ENCODE measurements at places on chromosomes 4 and X. TPM values are rescaled to one million over a fixed set of nuclear protein-coding genes. Genes with fewer than 3 reads are reported as not detected.
A peak's percentile ranks its signal among the peaks of the same experiment; 100 is the strongest.

DNA sequence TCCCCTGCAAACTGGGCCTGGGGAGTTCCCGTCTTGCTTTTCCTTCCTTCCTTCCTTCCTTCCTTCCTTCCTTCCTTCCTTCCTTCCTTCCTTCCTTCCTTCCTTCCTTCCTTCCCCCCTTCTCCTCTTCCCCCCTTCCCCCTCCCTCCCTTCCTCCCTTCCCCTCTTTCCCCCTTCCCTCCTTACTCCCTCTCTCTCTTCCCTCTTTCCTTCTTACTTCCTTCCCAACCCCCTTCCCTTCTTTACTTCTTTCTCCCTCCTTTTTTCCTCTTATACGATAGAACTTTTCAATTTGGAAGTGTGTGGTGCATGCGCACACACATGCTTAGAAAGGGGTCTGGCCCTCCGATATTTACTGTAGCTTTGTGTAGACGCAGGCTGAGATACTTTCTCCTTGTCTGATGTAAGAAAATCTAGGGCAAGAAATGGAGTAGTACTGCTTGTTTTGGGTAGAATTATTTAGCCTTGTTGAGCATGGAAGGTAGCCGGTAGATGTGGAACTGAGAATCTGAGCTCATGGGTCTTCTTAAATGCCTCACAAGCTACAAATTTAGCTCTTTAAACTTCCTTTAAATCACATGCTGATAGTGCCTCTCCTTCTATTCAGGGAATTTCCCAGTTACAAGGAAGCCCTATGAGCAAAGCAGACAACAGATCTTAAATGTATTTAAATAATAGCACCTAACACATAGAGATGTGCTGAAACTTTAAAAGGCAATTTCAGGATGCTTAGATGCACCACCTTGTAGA, 189.6 kb downstream of the GPAT3 start:
- no peak overlapping the region for H3K27ac ChIP-seq
- no peaks in the 10 kb centered on the region for H3K4me1 ChIP-seq
- H3K4me3 ChIP-seq, result no peak overlapping the region
- peaks cover 20% of the 10 kb centered on the region for H3K27me3 ChIP-seq
- no peaks in the 10 kb centered on the region for H3K36me3 ChIP-seq

DNA sequence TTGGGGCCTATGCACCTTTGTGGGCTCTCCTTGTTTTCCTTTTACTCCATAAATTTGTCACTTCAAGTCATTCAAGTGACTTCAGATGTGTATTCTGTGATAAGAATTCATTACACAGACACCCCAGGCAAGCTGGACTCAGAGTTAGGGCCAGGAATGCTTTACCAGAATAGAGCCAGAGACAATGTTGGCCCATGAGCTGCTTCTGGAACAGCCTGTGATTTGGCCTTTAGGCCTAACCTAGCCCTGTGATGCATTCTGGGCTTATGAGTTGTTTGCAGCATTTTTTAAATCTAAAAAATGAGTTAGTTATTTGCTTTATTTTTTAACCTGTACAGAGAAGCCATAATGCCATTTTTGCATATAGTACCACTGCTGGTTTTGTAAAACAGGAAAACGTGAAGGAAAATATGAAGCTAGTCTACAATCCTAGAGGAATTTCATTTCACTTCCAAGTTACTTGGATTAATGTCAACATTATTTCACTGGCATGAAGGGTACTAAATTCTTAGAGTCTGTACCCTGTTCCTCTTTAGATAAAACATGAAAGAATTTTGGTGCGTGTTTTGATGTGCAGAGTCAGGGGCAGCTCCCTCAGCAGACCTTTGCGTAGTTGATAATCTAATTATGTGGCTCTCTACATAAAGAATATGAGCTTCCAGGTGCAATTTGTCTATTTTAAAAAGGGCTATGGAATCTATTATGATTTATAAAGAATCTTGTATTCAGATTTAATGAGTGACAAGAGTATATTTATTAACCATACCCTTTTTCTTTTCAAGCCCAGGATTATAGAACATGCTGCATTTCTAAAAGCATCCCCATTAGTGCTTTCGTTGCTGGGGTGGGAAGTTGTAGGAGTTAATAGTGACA, 84.7 kb downstream of the ARHGAP10 start:
- no peaks in the 10 kb centered on the region for H3K27me3 ChIP-seq
- H3K4me3 ChIP-seq, result no peak overlapping the region
- peaks cover 3% of the 10 kb centered on the region for H3K36me3 ChIP-seq
- peaks cover 68% of the 10 kb centered on the region for H3K4me1 ChIP-seq
- DNase-seq, result no peak

DNA sequence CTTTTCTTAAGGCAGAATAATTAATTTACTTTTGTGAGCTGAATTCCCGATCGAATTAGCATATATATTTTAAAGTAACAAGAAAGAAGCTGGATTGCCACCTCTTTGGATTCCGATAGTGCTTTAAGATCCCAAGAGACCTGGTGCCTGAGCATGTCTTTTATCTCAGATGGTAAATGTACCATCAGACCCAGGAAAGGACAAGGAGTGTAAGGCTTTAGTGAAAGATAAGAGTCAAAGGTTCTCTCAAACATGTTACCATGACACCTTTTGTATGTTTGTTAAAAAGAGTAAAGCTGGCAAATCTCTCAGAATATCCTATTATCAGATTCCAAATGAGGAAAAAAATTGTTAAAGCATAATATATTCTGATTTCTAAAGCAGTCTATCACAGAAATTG, 198.8 kb downstream of the PPP3CA start:
- no peaks in the 10 kb centered on the region for H3K36me3 ChIP-seq
- H3K27ac ChIP-seq, result no peak overlapping the region
- no peaks in the 10 kb centered on the region for H3K27me3 ChIP-seq
- no peak for DNase-seq
- H3K4me3 ChIP-seq, result no peak overlapping the region

DNA sequence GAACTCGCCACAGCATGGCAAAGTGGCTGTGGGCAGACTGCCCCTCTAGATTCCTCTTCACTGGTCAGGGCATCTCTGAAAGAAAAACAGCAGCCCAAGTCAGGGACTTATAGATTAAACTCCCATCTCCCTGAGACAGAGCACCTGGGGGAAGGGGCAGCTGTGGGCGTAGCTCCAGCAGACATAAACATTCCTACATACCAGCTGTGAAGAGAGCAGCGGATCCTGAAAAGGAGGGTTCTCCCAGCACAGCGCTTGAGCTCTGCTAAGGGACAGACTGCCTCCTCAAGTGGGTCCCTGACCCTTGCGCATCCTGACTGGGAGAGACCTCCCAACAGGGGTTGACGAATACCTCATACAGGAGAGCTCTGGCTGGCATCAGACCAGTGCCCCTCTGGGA, 18.8 kb upstream of the ZMAT1 start:
- H3K27ac ChIP-seq, result no peak overlapping the region
- no peaks in the 10 kb centered on the region for H3K4me1 ChIP-seq
- H3K27me3 ChIP-seq, result no peaks in the 10 kb centered on the region

- H3K36me3 ChIP-seq, result no peaks in the 10 kb centered on the region
- DNase-seq, result no peak
- H3K4me1 ChIP-seq, result peaks cover 28% of the 10 kb centered on the region
- peak overlapping the region; percentile 67 for H3K4me3 ChIP-seq
- no peaks in the 10 kb centered on the region for H3K27me3 ChIP-seq
Measured at GRCh38 chr4:68368691-68369131, 18.8 kb upstream of the YTHDC1 start.

GRCh38 chr4:129578336-129578735, 482.4 kb downstream of the C4orf33 start:
- H3K4me3 ChIP-seq, result no peak overlapping the region
- no peaks in the 10 kb centered on the region for H3K27me3 ChIP-seq
- no peak overlapping the region for H3K27ac ChIP-seq
- H3K4me1 ChIP-seq, result peaks cover 12% of the 10 kb centered on the region
- H3K36me3 ChIP-seq, result no peaks in the 10 kb centered on the region
- DNase-seq, result no peak

- H3K4me3 ChIP-seq, result peak overlapping the region; percentile 69
- H3K36me3 ChIP-seq, result no peaks in the 10 kb centered on the region
- H3K27me3 ChIP-seq, result peaks cover 71% of the 10 kb centered on the region
- no peak overlapping the region for H3K27ac ChIP-seq
Measured at GRCh38 chr4:42150653-42151567, 1.5 kb downstream of the BEND4 start.

GRCh38 chr4:118917582-118917981, 28.9 kb downstream of the SYNPO2 start:
- H3K4me1 ChIP-seq, result peaks cover 30% of the 10 kb centered on the region
- peak overlapping the region; percentile 70 for H3K27ac ChIP-seq
- no peaks in the 10 kb centered on the region for H3K27me3 ChIP-seq
- no peak overlapping the region for H3K4me3 ChIP-seq

DNA sequence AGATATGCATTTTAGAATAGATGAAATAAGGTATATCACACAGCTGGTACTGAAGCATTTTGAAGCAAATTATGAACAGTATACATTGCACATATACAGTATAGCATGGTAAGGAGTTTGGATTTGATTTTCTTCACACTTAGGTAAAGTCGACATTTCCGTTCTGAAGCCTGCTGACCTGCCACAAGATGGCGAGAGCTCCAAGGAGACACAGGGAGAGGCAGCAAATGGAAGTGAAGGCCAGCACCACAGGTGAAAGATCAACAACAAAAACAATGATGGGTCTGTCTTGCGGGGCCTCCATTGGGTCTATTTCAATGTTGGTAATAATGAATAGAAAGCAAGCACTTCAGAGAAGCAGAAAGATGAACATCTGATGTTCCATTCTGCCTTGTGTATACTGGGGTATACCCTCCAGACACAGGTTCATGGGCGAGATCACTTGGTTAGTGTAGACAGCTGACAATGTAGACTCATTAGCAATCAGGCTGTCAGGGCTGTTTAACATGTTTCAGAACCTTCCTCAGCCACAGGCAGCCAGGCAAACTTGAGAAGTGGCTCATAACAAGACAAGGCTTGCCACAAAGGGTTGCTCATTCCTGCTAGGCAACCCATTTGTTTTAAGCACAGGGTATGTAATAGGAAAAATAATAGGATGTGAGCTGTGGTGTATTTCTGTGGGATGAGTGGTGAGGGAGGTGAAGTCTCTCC, 21.4 kb upstream of the NOX1 start:
- no peaks in the 10 kb centered on the region for H3K36me3 ChIP-seq
- no peak overlapping the region for H3K4me3 ChIP-seq
- H3K27ac ChIP-seq, result no peak overlapping the region
- no peaks in the 10 kb centered on the region for H3K4me1 ChIP-seq
- no peak for DNase-seq

DNA sequence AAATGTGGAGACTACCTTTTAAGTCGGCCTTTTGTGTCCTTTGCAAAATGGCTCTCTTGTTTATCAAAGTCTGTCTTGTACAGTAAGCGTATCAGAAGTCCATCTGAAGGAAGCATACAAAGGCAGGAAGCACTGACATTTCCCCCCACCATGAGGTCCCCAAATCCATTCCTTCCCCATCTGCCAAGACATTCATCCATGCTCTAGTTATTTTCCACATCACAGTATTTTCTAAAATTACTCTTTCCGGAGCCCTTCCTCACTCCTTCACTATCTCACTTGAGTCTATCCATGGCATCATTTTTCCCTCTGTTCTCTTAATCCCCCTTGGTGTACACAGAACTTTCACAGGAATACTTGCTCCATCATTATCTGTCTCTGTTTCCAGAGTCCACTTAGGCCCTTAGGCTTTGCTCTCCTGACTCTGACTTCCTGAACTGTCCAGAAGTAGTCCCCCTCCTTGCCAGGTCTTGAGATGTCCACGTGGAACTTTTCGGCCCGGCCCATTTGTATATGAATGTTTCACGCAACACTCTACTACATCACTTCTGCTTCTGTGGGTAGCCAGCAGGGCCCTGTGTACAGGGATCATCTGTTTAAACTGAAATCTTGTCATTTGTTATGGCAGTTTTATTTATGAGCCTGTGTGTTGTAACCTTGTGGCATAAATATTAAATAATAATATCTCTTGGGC, 2.1 kb downstream of the SEL1L3 start:
- H3K27ac ChIP-seq, result peak overlapping the region; percentile 90
- H3K4me1 ChIP-seq, result peaks cover 23% of the 10 kb centered on the region
- DNase-seq, result no peak
- peaks cover 4% of the 10 kb centered on the region for H3K36me3 ChIP-seq
- peak overlapping the region; percentile 99 for H3K4me3 ChIP-seq

- no peak overlapping the region for H3K4me3 ChIP-seq
- H3K36me3 ChIP-seq, result no peaks in the 10 kb centered on the region
- H3K27ac ChIP-seq, result peak overlapping the region; percentile 56
- peaks cover 7% of the 10 kb centered on the region for H3K4me1 ChIP-seq
Measured at GRCh38 chr4:105978684-105979296, 83.5 kb downstream of the NPNT start.

DNA sequence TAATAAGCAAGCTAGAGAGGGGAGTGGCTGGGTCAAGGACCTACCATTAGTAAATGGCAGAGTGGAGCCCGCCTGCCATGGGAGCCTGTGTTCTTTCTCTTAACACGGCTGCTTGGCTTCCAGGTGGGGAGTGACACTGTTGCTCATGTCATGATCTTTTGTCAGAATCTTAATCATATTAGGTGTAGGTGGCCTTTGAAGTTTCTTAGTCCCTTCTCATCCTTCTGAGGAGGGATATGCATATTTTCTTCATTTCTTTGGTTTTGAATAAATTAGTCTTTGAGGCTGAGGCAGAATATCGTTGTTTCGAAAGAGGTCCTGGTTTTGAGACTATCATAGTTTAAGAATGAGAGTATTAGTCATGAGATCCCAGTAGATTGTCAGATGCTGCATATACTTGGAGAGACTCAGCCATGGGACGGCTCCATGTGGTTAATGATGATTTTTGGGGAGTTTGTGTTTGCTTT, 28.9 kb downstream of the SNX25 start:
- H3K27me3 ChIP-seq, result no peaks in the 10 kb centered on the region
- H3K4me1 ChIP-seq, result peaks cover 51% of the 10 kb centered on the region
- H3K4me3 ChIP-seq, result no peak overlapping the region
- no peak overlapping the region for H3K27ac ChIP-seq

- H3K36me3 ChIP-seq, result no peaks in the 10 kb centered on the region
- peaks cover 12% of the 10 kb centered on the region for H3K27me3 ChIP-seq
- peak overlapping the region; percentile 67 for H3K4me3 ChIP-seq
- peak overlapping the region; percentile 53 for H3K27ac ChIP-seq
Measured at GRCh38 chrX:149903889-149904748, 23.1 kb downstream of the MAGEA8 start.

- H3K36me3 ChIP-seq, result no peaks in the 10 kb centered on the region
- no peaks in the 10 kb centered on the region for H3K4me1 ChIP-seq
- H3K27me3 ChIP-seq, result no peaks in the 10 kb centered on the region
- H3K27ac ChIP-seq, result no peak overlapping the region
Measured at GRCh38 chr4:81827577-81828202, 356.0 kb upstream of the RASGEF1B start.

DNA sequence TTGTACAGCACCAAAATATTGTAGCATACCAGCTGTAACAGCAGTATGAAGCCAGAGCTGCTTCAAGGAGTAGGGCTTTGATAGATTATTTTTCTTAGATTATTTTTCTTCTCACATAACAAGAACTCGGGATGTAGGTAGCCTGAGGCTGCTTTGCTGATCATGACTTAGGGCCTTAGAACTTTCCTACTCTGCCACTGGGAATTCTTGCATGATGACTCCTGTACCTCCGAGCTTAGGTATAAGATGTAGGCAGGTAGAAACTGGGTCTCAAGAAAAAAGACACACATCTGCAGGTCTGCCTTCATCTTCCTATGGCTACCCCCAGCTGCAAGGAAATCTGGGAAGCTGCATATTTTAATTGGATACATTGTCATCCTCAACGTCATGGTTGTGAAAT, 115.9 kb upstream of the PNPLA4 start:
- no peak overlapping the region for H3K27ac ChIP-seq
- no peaks in the 10 kb centered on the region for H3K27me3 ChIP-seq
- no peak overlapping the region for H3K4me3 ChIP-seq
- DNase-seq, result no peak
- H3K4me1 ChIP-seq, result no peaks in the 10 kb centered on the region

The KLKB1 gene
- not detected for total RNA-seq

The ADGRG4 gene
- 0.16 TPM for total RNA-seq

The ADH5 gene
- total RNA-seq, result 136 TPM

The DAPP1 gene
- total RNA-seq, result not detected

The TRIM60 gene
- total RNA-seq, result not detected

The EDA gene
- not detected for total RNA-seq

The ABCD1 gene
- 19.7 TPM for total RNA-seq

The PABPC1L2A gene
- total RNA-seq, result not detected

The PGAM4 gene
- not detected for total RNA-seq

The KCND1 gene
- total RNA-seq, result 1.4 TPM
